ENCODE measurements at places on chromosomes 3 and 15.

- DNase-seq = no peak
Observed at GRCh38 chr3:9422712-9423424, 25.5 kb downstream of the SETD5 start.

DNA sequence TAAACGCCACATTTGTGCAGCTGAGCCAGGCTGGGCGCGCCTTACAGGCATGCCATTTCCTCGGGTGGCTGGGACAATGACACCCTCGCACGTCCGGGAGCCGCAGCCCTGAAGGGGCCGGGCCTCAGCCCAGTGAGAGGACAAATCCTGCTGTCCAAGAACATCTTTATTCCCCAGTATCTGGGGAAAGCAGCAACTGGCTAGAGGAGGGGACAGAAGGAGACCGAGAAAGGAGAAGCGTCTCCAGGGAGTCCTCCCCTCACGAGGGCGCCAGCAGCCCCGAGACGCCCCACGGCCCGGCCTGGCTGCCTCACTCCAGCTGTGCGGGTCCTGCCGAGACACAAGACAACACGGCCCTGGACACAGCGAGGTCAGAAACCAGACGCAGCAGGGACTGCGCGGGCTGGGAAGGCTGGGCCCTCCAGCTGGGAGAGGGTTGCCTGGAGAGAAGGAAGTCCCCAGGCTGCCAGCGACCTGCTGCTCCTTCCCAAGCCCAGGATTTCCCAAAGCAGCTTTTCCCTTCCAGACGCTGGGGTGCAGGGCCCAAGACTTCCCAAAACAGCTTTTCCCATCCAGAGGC, 130.2 kb downstream of the CHSY1 start:
- no peak for DNase-seq

DNA sequence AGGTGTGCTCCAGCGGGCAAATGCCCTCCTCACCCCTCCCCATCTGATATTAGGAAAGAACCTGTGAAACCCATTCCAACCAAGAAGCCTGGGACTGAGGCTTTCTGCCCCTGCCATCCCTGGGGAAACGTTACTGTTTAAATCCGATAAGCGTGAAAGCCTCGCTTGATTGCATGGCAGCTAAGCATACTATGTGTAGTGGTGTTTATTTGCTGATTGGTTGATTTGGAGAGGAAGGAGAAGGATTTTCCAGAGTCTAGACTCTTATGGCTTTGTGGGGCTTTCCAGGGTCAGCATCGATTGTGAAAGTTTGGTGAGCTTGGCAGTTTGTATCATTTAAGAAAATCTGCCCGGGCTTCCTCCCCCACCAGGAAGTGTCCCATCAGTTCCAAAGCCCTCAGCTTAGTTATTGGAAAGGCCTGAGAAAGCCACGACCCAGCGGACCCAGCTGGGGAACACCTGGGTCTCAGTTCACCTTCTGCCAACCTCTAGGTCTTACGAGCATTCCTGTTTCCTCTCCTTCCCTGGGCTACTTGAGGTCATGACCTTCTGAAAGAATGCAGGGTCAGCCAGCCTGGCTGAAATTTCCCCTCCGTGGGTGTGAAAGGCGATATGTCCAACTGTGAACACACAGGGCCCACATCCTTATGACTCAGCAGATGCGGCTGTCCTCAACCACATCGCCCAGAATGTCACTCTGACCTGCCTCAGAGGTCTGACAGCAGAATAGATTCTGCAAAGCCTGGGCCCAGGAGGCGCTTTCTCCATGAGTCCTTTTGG, 62.8 kb upstream of the HERC1 start:
- DNase-seq = no peak

DNA sequence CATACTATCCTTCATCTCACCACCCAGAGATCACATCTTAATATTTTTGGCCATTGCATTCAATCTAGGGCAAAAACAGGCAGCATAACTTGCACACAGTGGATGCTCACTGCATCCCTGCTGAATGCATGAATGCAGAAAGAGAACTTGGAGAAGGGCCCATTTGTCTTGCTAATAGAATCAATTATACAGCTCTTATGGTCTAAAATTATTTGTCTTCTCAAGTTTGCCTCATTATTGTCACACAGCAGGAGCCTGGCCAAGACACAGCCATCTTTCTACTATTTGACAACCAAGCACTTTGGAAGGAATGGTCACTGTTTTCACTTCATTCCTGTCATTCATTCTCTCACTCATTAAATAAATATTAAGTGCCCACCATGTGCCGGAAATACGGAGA, 1.2 kb upstream of the ARHGEF26 start:
- no peak for DNase-seq

DNA sequence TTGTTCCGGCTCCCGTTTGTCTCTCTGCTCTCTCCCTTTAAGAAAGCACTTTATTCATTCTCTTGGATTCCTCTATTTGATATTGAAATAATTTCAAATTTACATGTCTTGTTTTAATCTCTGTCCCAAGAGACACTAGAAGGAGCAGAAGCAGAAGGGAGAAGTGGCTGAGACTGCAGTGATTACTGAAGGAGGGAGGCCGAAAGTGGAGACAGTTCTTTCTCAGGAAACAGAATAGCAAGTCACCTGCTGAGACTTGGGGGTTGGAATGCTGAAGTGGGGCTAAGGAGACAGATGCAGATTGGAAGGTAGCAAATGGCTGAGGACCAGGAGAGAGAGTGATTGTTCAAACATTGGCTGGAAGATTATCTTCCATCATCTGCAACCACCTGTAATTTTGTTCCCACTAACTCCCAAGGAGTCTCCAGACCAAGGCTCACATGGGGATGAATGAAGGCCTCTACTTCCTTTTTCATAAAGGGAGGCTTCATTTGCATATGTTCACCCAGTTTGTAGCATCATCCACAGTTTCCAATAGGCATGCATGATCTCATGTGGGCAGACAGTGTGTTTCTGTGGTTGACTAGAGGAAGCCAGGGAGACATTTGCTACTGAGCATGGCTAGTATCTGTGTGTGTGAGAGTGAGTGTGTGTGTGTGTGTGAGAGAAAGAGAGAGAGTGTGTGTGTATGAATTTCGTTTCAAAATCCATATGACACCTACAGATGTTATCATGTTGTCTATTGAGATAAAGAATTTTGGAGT, 24.0 kb downstream of the LTF start:
- no peak for DNase-seq

- DNase-seq = no peak
Observed at GRCh38 chr3:30658328-30659052, 52.1 kb downstream of the TGFBR2 start.

DNA sequence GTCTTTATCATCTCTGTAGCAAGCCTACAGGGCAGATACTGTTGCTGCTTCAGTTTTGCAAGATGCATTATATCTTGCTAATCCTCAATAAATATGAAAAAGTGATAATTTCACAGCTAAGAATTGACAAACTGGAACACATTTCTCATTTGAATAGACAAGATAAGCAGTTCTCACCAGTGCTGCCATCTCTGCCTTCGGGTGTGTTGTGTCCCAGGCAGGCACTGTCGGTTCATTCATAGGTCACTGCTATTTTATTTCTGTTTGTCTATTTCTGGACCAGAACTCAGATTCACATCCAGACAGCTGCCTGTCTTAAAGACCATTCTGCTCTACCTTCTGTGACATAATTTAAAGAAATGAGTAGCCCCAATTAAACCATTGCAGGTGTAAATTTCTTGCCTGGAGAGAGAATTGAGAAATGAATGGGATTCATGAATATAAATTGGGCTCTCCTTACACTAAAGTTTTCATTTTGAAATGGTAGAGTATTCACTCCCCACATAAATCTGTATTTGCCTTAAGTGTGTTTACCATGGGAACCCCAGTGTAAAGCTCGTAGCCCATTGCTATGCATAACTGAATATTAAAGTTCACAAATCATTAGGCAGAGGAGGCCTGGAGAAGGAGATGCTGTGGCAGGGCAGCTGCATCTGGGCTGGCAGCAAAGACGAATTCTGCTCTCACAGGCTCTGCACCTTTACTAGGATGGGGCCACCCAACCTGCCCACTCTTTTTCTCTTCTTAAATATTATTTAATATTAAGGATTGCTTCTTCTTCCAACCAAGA, 149.9 kb downstream of the ARPP21 start:
- DNase-seq = no peak

- no peak for DNase-seq
Observed at GRCh38 chr15:29035336-29036285, 149.8 kb downstream of the APBA2 start.

GRCh38 chr15:40256638-40257235, 17.9 kb downstream of the PAK6 start:
- no peak for DNase-seq

DNA sequence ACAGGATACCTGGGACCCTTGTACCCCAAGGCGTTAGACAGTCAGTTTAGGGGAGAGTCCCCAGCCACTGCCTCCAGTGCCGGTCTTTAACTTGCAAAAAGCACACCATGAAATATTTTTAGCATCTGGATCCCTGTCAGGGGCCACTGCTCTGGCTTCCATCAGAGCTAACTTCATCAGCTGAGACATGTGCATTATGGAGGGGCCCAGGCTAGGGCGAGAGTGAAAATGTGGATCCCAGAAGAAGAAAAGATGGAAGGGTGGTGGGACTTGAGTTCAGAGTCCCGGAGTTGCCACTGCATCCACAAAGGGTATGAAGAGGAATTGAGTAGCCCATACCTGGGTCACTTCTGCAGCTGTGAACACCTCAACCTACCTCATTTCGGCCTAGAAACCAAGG, 23.5 kb upstream of the SPATA12 start:
- no peak for DNase-seq

DNA sequence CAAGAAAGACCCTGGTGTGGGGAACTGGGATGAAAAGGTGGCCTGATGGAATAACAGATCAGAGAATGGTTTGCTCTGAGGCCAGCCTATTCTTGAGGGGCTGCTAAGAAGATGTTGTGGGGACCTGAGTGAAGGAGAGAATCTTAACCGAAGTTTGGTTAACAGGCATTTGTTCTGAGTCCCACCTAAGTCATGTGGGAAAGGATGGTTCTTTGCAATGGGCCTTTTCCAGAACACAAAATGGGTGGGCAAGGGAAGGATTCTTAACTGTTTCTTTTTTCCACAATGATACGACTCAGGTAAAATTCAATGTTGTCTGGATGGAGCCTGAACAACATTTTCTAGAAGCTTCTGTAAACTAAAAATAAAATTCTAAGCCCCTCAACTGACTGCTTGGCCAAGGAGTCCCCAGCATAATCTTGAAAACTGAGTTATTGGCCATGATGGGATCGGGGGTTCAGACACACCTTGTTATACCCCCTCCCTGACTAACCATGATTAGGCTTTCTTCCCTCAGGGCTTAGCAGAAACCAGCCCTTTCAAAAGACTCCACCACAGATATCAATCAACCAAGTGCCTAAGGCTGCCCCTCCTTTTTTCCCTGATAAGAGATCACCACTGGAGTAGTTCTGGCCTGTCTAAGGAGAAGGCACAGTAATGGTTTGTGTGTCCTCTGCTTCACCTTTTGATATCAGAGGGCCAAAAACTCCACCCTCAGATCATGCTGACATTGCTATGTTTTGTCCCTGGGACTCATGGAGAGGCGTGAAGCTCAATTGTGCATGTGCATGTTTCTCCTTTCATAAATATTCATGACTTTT, 30.1 kb downstream of the SCN11A start:
- DNase-seq = no peak

DNA sequence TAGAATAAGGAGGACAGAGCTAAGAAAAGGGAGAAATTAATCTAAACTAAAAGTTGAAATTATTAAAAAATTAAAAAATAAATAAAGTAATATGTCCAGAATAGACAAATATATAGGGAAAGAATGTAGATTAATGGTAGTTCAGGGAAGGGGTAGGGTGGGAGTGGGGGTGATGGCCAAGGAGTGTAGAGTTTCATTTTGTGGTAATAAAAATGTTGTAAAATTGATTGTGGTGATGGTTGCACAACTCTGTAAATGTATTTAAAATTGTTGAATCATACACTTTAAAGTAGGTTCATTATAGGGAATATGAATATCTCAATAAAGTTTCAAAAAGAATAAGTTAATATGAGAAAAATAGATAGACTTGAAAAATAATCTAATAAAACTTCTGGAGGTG, 21.0 kb upstream of the FNDC3B start:
- DNase-seq = no peak

GRCh38 chr3:53518495-53518981, 24.1 kb downstream of the CACNA1D start:
- DNase-seq = no peak

DNA sequence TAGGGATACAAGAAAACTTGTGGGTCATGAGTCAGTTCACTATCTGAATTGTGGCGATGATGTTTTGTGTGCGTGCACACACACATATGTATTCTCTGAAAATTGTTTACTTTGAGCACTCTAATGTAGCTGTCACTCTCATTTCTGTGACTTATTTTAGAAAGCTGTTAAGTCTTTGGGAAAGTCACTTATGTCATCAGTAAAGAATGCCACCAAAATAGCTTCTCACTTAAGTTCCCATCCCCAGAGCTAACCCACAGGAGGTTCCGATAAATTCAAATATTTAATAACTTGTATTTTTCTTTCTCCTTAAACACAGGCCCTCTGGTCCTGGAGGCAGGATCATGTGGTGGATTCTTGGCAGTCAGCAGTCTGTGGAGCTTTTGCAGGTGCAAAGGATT, 138.3 kb downstream of the LRIG1 start:
- no peak for DNase-seq

GRCh38 chr15:35055416-35056105, 29.5 kb downstream of the NANOGP8 start:
- no peak for DNase-seq
